Omental fat pad (tissue), 4 donors: ENCODE measurements at places on chromosomes 6 and 20. TPM values are rescaled to one million over a fixed set of nuclear protein-coding genes. Genes with fewer than 3 reads are reported as not detected.

Gene TSPO2
- total RNA-seq, result not detected

GRCh38 chr6:70409216-70409615 lies 4.1 kb upstream of the FAM135A start:
- no peak for DNase-seq

- no peak for DNase-seq
Observed at GRCh38 chr6:167235421-167236238, 55.5 kb upstream of the UNC93A start.

- no peak for DNase-seq
Observed at GRCh38 chr20:14282140-14282539, 55.3 kb downstream of the FLRT3 start.

GRCh38 chr6:6746333-6746969 lies 157.9 kb downstream of the LY86 start:
- no peak for DNase-seq

- DNase-seq, result no peak
Observed at GRCh38 chr6:89357390-89357789, 4.9 kb upstream of the UBE2J1 start.

DNA sequence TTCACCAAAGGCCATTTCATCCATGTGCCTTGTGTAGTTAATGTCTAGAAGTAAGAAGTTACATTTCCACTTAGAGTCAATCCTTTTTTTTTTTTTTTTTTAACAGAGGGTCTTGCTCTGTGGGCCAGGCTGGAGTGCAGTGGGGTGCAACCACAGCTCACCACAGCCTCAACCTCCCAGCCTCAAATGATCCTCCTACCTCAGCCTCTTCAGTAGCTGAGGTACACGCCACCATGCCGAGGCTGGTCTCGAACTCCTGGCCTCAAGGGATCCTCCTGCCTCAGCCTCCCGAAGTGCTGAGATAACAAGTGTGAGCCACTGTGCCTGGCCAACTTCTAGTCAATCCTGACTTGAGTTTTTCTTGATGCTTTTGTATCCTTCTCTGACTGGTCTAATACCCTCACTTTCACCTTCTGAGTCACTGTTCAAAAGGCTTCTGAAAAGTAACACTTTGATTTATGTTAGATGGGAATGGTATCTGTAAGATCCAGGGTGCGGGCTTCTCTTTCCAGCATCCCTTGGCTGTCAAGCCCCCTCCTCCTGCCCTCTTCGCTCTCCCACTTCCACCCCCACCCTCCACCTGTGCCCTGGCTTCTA lies 22.1 kb downstream of the TRAM2 start:
- DNase-seq, result no peak

- no peak for DNase-seq
Observed at GRCh38 chr20:19802492-19803158, 44.6 kb downstream of the RIN2 start.

- no peak for DNase-seq
Observed at GRCh38 chr6:129903082-129903481, 42.0 kb upstream of the TMEM244 start.

DNA sequence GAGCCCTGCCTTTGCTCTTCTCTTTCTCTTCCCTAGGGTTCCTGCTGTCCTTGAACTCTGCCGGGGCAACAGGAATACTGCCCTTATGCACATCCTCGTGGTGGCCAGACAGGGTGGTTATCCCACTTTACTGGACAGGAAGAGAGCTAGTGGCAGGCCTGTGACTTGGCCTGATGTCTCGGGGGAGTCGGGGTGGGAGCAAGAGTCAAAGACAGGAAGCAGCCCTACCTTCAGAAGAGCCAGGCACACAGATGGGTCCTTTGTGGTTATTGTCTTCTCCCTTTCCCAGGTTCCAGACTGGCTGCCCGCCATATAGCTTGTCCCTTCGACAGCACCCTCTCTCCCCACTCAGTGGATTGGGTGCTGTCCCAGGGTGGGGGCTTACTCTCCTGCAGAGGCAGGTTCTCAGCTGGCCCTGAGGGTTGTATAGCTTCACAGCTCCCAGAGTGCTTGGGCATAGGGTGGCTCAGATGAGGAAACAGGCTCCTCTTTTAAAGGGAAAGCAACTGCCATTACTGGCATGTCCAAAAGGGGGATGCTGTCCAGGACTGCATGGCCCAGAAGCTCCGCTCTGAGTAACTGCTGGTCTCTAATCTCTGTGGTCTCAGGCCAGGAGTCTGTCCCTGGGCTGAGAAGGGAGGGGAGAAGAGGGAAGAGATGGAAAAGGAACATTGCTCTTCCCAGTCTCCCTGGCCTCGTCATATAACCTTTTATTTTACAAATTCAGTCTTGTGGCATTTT lies 17.3 kb downstream of the PLCG1 start:
- DNase-seq, result no peak

Gene BPIFB2
- total RNA-seq, result not detected

DNA sequence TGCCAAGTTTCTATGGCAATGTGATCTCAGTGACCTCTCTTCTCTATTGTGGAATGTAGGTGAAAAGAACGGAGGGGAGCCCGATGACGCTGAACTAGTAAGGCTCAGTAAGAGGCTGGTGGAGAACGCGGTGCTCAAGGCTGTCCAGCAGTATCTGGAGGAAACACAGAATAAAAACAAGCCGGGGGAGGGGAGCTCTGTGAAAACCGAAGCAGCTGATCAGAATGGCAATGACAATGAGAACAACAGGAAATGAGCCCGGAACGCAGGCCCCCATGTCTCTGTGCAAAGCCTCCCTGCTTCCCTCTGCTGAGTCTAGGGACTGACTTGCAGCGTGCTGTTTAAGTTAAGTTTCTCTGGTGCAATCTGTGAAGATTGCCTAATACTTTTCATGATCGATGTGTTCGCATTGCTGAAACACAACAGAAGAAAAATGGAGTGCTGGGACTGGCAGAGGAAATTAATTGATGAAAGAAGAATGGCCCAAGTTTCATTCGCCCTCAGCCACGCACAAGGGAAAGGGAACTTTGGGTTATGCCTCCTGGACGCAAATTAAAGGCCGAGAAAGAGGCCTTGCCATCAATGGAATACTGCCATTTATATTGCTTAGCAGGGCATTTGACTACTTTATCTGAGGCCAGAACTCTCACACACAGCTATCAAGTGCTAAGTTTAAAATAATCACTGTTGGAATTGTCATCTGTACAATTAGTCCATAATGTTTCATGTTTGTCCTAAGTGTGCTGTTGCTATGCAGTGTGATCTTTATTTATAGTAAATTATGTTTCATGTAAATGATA lies 146.4 kb downstream of the AKAP7 start:
- no peak for DNase-seq
